Calu3 (cell line): ENCODE measurements at places on chromosomes 4 and X. TPM values are rescaled to one million over a fixed set of nuclear protein-coding genes. Genes with fewer than 3 reads are reported as not detected.

GRCh38 chrX:11334165-11334564 lies 41.0 kb downstream of the AMELX start:
- H3K27me3 ChIP-seq = no peaks in the 10 kb centered on the region
- DNase-seq = no peak
- no peak overlapping the region for H3K4me3 ChIP-seq
- H3K27ac ChIP-seq = no peak overlapping the region

C4orf51 gene
- not detected in 2 replicates for total RNA-seq

SGCB gene
- total RNA-seq = 10.4 and 11.8 TPM in 2 replicates

ADGRG4 gene
- total RNA-seq = not detected in 2 replicates

MGAT4D gene
- total RNA-seq = not detected in 2 replicates

STARD8 gene
- 0.45 and 0.47 TPM in 2 replicates for total RNA-seq

DNA sequence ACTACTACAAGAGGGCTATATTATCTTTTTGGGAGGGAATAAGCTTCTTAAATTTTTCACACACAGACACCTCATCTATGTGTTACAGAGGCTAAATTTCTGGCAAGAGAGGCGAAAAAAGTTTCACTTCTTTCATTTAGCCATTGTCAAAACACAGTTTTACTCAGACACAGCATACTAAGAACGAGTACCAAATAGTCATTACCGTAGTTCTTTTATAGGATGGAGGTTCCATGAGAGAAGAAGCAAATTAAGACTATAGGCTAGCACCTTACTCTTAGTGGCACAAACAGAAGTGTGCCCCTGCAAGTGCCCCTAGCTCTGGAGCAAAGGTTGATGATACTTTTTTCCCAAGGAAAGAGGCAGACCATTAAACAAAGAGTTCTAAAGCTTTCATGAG lies 26.2 kb downstream of the UGT2B7 start:
- H3K36me3 ChIP-seq = peaks cover 4% of the 10 kb centered on the region
- no peak for DNase-seq
- H3K27me3 ChIP-seq = no peaks in the 10 kb centered on the region

DNA sequence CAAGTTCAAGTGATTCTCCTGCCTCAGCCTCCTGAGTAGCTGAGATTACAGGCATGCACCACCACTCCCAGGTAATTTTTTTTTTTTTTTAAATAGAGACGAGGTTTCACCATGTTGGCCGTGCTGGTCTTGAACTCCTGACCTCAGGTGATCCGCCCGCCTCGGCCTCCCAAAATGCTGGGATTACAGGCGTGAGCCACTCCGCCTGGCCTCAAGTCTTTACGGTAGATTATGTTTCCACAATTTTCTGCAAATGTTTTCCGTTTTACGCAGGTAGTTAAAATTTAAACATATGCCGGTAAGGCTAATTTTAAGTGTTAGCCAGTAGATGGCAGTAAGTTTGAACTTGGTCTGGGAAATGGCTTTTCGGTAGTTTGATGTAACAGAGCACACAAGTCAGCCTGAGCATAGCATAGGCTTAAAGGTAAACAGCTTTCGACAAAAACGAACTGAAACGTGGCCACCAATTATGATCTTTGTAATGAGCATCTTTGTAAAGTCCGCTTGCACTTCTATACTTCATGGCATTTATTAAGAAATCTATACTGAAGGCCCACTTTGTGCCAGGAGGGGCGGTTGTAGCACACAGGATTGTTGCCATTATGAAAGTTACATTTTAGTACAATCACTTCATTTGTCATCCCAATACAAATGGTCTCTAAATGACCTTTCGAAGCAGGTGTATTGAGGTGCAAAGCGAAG lies 31.1 kb downstream of the CCKAR start:
- no peaks in the 10 kb centered on the region for H3K4me1 ChIP-seq
- H3K4me3 ChIP-seq = no peak overlapping the region
- peak; percentile 5 for DNase-seq
- no peaks in the 10 kb centered on the region for H3K36me3 ChIP-seq

GRCh38 chrX:38868941-38869401 lies 67.7 kb downstream of the MID1IP1 start:
- H3K4me3 ChIP-seq = no peak overlapping the region
- peak; percentile 3 for DNase-seq
- peaks cover 41% of the 10 kb centered on the region for H3K4me1 ChIP-seq
- peaks cover 10% of the 10 kb centered on the region for H3K36me3 ChIP-seq
- no peak overlapping the region for H3K27ac ChIP-seq
- no peaks in the 10 kb centered on the region for H3K27me3 ChIP-seq

NPY1R gene
- 6.9 and 11.3 TPM in 2 replicates for total RNA-seq

DNA sequence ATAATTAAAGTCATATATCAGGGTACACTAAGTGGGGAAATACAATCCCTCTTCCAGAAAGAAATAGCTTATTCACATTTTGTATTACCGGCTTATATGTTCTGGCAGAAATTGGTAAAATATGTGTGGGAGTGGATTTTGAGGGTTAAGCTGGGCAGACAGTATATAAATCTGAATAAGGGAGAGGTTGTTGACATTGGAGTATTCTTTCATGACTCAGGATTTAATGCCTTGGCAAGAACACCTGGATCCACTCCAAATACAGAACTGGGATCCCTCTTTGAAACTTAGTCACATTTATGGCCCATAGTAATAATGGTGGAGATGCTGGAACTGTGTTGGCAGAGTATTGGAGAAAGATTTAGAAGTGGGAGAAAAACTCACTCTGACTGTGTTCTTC lies 54.3 kb upstream of the TET2 start:
- H3K4me3 ChIP-seq = no peak overlapping the region
- H3K36me3 ChIP-seq = no peaks in the 10 kb centered on the region
- DNase-seq = no peak
- no peak overlapping the region for H3K27ac ChIP-seq
- peaks cover 9% of the 10 kb centered on the region for H3K4me1 ChIP-seq

TNMD gene
- total RNA-seq = not detected in 2 replicates

SPINK2 gene
- not detected in 2 replicates for total RNA-seq

CCDC160 gene
- 1.0 and 1.7 TPM in 2 replicates for total RNA-seq

DNA sequence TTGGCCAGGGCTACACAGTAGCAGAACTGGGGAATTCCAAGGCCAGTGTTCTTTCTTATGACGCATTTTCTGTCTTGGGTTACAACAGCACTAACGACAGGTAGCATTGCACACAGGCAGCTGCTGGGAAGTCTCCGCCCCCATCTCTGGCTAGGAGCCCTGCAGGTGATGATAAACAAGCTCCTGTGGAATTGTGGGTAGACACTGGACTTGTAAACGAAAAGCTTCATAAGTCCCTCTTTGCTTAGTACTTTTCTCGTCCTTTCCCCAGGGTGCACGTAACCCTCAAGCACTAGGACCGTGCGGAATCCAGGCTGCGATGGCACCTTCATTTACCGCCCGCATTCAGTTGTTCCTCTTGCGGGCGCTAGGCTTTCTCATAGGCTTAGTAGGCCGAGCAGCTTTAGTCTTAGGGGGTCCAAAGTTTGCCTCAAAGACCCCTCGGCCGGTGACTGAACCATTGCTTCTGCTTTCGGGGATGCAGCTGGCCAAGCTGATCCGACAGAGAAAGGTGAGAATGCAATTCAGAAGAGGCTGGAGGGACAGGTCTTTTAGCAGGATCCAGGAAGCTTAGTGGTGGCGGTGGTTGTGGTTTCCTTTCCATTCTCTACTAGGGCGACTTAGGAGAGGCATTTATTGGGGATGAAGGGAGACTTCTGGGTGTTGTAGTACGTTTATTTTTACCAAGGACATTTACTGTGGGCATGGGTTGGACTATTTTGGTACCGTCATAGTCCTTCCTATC lies at the start of gene FAAH2:
Gene FAAH2, plus strand, starts transcription at position 200 of the 745 bp plus-strand sequence. Its CDS starts 120 bp downstream, at position 320.
- H3K27ac ChIP-seq = peak within 1 kb of the TSS; percentile 92
- H3K27me3 ChIP-seq = no peaks in the 10 kb centered on the region
- peaks cover 11% of the 10 kb centered on the region for H3K4me1 ChIP-seq

ARX gene
- total RNA-seq = not detected in 2 replicates

DNA sequence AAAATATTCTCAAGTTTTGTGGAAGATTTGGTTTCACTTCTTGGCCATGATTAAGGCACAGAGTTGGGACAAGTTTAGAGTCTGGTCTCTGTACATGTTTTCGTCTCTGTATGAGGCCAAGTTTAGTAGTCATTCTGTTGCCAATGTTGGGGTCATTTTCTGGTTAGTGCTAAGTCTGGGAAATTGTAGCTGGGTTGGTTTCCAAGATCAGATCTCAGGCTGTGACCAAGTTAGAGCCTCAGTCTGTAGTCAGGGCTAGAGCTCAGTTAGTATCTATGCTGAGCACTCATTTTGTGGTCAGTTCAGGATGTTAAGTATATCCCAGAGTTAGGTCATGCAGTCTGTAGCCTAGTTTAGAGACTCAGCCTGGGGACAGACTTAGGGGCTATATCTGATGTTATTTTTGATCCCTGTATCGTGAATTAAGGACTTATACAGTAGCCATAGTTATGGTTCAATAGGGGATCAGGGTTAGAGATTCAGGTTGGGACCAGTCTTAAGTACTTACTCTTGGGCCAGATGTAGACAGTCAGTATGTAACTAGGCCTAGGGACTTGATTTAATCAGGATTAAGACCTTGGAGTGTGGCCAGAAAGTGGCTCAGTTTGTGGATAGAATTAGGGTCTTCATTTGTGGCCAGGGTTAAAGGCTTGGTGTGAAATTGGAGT lies 6.6 kb upstream of the ENOX2 start:
- H3K36me3 ChIP-seq = no peaks in the 10 kb centered on the region
- no peak overlapping the region for H3K4me3 ChIP-seq
- no peaks in the 10 kb centered on the region for H3K4me1 ChIP-seq
- H3K27me3 ChIP-seq = no peaks in the 10 kb centered on the region
- H3K27ac ChIP-seq = no peak overlapping the region

TEX13B gene
- not detected in 2 replicates for total RNA-seq

DNA sequence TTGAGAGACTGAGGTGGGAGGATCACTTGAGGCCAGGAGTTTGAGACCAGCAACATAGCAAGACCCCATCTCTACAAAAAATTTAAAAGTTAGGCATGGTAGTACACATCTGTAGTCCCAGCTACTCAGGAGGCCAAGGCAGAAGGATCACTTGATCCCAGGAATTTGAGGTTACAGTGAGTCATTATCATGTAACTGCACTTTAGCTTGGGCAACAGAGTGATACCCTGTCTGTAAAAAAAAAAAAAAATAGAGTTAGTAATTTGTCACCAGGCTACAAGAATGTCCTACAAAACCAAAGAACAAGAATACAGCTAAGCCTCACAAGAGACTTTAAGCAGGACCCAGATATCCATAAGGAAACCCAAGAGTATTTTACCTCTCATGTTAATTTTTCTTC lies 27.0 kb upstream of the RAB28 start:
- no peak overlapping the region for H3K4me3 ChIP-seq
- H3K36me3 ChIP-seq = no peaks in the 10 kb centered on the region
- H3K4me1 ChIP-seq = no peaks in the 10 kb centered on the region
- DNase-seq = no peak

IL2 gene
- total RNA-seq = not detected in 2 replicates

DNA sequence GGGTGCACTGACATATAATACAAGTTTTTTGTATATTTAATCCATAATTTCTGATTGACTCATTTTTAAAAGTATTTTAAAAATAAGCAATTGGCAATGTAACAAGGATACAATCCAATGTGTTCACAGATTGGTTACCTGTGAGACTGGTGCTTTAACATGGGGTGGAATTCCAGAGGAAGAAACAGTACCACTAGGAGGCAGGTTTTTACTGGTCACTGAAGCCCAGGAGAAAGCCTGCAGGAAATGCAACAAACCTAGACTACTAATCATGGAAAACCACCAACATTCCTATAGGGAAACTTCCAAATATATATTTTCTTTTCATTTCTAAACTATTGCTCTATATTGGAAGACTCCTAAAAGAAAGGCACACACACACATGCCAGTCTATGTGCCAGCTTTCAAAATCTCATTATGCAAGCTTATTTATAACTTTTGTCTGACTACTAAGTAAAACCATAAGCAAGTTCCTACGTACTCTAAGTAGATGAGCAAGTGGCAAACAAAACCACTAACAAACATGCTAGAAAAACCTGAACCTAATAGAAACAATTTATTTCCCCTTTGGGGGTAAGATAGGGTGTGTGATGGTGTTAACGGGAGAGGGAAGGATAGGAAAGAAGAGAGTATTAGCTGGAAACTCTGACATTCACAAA lies 19.2 kb downstream of the G3BP2 start:
- peaks cover 13% of the 10 kb centered on the region for H3K4me1 ChIP-seq
- no peaks in the 10 kb centered on the region for H3K27me3 ChIP-seq
- no peak overlapping the region for H3K27ac ChIP-seq
- DNase-seq = no peak

HSPA4L gene
- total RNA-seq = 16.4 and 17.8 TPM in 2 replicates

DNA sequence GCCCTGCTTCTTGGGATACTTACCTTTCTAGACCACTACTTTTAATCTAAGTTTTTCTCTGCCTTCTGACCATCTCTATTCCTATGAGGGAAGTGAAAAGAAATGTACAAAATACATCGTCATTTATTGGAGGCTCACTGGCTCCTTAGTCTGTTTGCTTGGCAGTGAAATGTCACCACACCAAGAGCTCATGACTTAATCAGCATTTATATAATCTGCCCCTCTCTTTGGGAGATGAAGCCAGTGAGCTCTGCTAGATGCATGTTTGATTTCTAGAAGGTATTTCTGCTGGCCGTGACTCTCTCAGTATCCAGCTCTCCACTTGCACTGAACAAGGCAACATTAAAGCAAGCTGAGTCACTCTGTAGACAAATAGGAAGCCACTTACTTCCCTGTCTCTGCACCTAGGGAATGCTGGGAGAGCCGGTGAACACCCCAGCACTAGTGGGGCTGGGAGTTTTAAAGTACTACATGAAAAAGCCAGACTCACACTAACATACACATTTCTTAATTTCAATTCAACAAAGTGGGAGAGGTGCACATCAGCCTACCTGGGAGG lies 79.1 kb downstream of the MID1IP1 start:
- H3K4me1 ChIP-seq = peaks cover 20% of the 10 kb centered on the region
- peak overlapping the region; percentile 85 for H3K27ac ChIP-seq
- peak; percentile 24 for DNase-seq
- no peaks in the 10 kb centered on the region for H3K36me3 ChIP-seq
- H3K27me3 ChIP-seq = no peaks in the 10 kb centered on the region
- H3K4me3 ChIP-seq = peak overlapping the region; percentile 51

RPA4 gene
- 1.3 and 1.4 TPM in 2 replicates for total RNA-seq

KIF4A gene
- 25.9 and 30.9 TPM in 2 replicates for total RNA-seq

DNA sequence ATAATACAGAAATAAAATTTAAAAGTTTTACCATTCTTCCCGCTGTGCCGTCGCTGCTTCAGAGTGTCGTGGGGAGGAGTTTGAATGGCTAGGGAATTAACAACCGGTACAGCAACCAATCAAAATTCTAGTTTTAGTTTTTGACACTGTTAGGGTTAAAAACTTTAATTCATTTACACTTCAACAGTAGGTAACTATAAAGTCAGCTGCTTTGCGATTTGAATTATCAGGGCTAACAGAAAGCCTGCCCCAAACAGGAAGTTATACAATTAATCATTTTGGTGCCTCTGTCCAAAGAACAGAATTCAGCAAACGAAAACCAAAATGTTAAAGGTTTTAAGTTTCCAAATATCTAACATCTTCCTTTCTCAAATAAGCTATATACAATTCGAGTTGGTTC lies 2.3 kb downstream of the HNRNPD start:
- H3K4me1 ChIP-seq = peaks cover 12% of the 10 kb centered on the region
- no peak for DNase-seq
- peak overlapping the region; percentile 91 for H3K27ac ChIP-seq

DNA sequence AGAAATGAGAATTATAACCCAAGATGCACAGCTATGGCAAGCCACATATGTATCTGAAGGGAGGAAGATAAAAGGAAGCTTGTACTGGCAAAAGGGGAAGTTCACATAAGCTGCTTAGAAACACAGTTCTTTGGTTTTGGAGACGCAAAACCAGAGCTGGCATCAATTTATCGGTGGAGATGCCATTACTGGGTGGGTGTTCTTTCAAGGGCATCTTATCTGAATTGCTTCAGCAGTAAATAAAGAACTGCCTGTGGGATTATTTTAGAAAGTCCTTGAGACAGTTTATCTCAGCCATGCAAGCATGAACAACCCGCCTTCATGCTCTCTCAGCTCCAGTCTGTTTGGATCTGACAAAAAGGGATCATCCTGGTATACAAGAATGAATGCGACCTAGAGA lies 60.8 kb downstream of the DDX60 start:
- no peak overlapping the region for H3K4me3 ChIP-seq
- H3K4me1 ChIP-seq = no peaks in the 10 kb centered on the region
- no peaks in the 10 kb centered on the region for H3K36me3 ChIP-seq
- no peak for DNase-seq
